PC-3 (cell line): ENCODE measurements at places on chromosomes 3 and 15. TPM values are rescaled to one million over a fixed set of nuclear protein-coding genes. Genes with fewer than 3 reads are reported as not detected.
A peak's percentile ranks its signal among the peaks of the same experiment; 100 is the strongest.

DNA sequence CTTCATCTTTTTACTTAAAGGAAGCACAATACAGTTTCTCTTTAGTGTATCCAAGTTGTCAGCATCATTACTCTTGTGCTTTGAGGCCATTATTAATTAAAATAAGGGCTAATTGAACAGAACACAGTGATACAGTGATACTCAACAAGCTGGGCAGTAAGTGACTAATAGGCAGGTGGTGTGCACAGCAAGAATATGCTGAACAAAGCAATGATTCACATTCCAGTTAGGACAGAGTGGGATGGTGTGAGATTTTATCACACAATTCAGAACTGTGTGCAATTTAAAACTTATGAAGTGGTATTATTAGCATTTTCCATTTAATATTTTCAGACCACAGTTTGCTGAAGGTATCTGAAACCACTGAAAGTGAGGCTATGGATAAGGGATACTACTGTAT lies 116.9 kb downstream of the PLOD2 start:
- no peaks in the 10 kb centered on the region for H3K4me1 ChIP-seq
- H3K27ac ChIP-seq: no peak overlapping the region
- no peaks in the 10 kb centered on the region for H3K27me3 ChIP-seq
- H3K4me3 ChIP-seq: no peak overlapping the region

- no peaks in the 10 kb centered on the region for H3K4me1 ChIP-seq
- DNase-seq: peak; percentile 66
- peaks cover 75% of the 10 kb centered on the region for H3K27me3 ChIP-seq
- H3K36me3 ChIP-seq: no peaks in the 10 kb centered on the region
- no peak overlapping the region for H3K4me3 ChIP-seq
- no peak overlapping the region for H3K27ac ChIP-seq
Measured at GRCh38 chr3:187616307-187616972, 53.8 kb downstream of the SST start.

DNA sequence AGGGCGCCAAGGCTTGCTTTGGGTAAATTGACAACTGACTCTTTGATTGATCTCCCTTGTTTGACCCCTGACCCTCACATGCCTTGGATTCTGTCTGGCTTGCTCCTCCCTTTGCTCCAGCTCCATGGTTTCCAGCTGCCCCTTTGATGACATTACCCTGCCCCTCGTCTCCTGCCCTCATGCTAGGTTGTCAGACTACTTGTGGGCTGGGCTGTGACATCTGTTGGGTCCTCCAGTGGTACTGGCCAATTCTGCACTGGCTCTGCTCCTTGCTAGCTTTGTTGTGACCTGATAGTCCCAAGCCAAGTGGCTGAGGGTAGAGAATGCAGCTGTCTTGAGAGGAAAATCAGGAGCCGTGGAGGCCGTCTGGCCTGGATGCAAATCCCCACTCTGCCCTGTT lies 6.2 kb downstream of the THSD4 start:
- H3K27ac ChIP-seq: no peak overlapping the region
- peaks cover 26% of the 10 kb centered on the region for H3K4me1 ChIP-seq
- H3K36me3 ChIP-seq: peaks cover 45% of the 10 kb centered on the region
- no peak overlapping the region for H3K4me3 ChIP-seq
- H3K27me3 ChIP-seq: no peaks in the 10 kb centered on the region

DNA sequence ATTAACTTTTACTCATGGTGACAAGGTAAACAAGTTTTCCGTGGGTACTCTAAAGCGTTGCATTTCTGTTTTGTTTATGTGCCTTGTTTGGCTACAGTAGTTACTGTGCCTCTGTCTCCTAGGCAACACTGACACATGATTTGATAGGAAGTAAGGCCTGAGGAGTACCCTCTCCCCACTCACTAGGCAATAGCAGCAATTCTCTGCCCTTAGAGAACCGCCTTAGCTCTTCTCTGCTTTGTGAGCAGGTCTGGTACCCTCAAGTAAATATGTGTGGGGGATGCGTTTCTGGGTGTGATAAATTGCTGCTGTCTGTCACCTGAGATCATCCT lies at the start of gene IL5RA:
IL5RA (minus strand) TSS at position 76 of the 332 bp plus-strand sequence. CDS start 5,390 bp downstream, outside the sequence.
- H3K36me3 ChIP-seq: no peaks in the 10 kb centered on the region
- no peak for DNase-seq
- no peaks in the 10 kb centered on the region for H3K4me1 ChIP-seq
- peaks cover 16% of the 10 kb centered on the region; the same call in 1 of the 2 replicates for H3K27me3 ChIP-seq

DNA sequence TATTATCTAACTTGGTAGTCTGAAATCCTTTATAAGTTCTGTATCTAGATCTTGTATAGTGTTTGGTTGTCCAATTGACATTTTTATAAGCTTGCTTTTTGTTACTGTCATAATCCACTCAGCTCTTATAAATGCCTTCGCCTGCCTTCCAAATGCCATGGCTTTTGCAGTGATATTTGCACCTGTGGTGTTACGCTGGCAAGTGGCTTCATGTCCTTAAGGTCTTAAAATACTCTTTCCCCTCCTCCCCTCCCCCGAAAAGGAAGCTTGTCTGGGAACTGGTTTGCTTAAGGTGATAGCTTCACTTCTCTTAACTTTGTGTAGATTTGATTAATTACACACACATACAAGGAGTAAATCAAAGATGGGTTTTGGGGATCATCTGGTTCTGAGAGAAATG lies 62.0 kb downstream of the ABHD2 start:
- H3K27me3 ChIP-seq: no peaks in the 10 kb centered on the region
- H3K36me3 ChIP-seq: peaks cover 10% of the 10 kb centered on the region; the same call in 1 of the 2 replicates
- DNase-seq: no peak

DNA sequence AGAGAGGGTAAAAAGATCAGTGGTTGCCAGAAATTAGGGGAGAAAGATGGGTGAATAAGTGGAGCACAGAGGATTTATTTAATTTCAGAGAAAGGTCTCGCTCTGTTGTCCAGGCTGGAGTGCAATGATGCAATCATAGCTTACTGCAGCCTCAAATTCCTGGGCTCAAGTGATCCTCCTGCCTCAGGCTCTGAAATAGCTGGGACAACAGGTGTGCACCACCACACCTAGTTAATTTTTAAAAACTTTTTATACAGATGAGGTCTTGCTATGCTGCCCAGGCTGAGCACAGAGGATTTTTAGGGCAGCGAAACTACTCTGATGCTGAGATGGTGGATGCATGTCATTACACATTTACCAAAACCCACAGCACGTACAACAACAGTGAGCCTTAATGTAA lies 20.9 kb upstream of the TLE3 start:
- H3K36me3 ChIP-seq: no peaks in the 10 kb centered on the region
- no peaks in the 10 kb centered on the region for H3K27me3 ChIP-seq
- no peak overlapping the region for H3K27ac ChIP-seq
- no peak for DNase-seq
- peaks cover 7% of the 10 kb centered on the region; the same call in 1 of the 2 replicates for H3K4me1 ChIP-seq

DNA sequence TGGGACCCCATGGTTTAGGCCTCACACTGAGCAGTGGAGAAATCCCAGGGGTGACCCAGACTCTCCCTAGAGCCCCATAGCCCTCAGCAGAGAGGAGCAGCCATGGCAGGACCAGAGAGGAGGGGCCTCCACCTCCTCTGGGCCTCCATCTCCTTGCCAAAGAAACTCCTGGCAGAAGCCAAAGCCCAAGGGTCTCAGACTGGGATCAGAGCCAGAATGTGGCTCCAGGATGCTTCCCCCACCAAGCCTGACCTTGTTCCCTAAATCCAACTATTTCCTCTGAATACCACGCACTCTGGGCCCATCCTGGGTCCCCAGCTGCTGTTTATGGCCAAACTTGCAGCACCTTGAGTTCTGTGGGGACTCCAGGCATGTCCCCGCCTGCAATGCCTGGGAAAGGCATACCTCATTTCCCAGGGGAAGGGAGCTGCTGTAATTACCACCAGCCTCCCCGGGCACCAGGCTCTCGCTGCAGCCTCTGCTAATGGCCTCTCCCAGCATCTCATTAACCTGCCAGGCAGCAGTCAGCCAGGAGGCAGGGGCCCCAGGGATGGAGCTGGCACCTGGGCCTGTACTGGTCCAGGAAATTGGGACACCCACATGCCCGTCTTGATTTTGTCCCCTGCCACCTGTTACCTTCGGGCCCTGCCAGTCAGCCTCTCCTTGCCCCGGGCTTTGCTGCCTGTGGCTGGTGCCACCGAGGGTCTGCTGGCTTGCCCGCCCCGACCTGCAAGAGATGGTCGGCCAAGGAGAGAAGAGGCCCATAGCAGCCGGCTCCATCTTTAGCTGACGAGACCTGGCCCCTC lies 4.6 kb downstream of the CCDC9B start:
- H3K27me3 ChIP-seq: no peaks in the 10 kb centered on the region
- peaks cover 48% of the 10 kb centered on the region for H3K36me3 ChIP-seq
- no peak overlapping the region for H3K4me3 ChIP-seq
- no peak for DNase-seq

DNA sequence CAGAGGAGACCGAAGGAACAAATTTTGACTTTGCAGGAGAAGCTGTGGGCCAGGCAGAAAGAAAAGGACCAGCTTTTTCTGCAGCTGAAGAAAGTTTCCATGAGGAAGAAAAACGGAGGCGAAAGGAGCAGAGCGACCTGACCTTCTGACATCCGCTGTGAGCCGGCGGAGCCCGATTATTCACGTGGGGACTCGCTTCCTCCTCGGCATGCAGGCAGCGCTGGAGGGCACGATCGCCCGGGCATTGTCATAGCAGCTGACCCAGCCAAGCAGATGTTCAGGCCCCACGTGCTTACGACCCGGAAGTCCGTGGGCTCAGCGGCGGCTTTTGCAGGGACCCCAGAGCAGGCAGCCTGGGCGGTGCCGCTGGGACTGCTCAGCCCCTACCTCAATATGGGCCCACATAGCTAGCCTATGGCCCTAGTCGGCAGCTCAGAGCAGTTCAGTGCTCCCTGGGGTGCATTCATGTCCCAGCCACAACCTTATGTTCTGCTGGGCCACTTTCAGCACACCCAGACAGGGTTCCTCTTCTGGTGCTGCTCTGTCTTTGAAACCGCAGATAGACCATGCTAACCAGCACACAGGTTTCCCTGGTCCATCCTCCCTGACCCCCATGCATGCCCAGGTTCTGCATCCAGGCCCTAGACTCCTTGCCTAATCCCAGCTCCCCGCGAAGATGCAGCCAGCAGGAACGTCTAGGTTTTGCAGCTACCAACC lies 10.5 kb upstream of the EIF4A2 start:
- H3K4me1 ChIP-seq: no peaks in the 10 kb centered on the region
- H3K27ac ChIP-seq: no peak overlapping the region
- DNase-seq: no peak
- H3K27me3 ChIP-seq: no peaks in the 10 kb centered on the region

- H3K4me3 ChIP-seq: no peak overlapping the region
- H3K27ac ChIP-seq: no peak overlapping the region
Measured at GRCh38 chr15:88785217-88785616, 18.0 kb upstream of the ACAN start.

DNA sequence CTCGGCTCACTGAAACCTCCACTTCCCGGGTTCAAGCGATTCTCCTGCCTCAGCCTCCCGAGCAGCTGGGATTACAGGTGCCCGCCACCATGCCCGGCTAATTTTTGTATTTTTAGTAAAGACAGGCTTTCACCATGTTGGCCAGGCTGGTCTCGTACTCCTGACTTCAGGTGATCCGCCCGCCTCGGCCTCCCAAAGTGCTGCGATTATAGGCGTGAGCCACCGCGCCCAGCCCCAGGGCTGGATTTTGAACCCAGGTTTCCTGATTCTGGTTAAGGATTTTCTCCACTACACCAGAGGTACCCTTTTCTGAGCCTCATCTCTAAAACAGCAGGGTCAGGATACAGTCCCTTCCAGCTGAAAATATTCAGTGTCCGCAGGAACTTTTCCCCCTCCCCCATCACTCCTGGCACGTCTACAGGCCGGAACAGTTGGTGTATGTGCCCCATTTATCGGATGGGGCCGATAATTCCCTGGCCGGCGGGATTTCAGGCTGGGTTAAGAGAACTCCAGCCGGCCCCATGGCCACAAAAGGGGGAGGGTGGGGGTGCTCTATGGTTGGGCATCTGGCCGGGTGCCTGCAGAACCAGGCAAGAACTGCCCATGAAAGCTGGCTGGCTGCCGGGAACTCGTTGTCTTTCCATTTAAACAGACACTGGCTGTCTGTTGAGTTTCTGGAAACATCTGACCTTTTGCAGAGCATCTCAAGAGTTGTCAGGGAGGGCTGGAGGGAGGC lies 26.8 kb upstream of the SEMA4B start:
- no peaks in the 10 kb centered on the region for H3K36me3 ChIP-seq
- no peaks in the 10 kb centered on the region for H3K27me3 ChIP-seq
- no peak overlapping the region for H3K4me3 ChIP-seq
- H3K27ac ChIP-seq: no peak overlapping the region

TMED3 gene
- total RNA-seq: 164 and 178 TPM in 2 replicates

LIPC gene
- total RNA-seq: not detected in 2 replicates
